Liver (tissue), 10 donors: ENCODE measurements at places on chromosomes 1 and 21.

DNA sequence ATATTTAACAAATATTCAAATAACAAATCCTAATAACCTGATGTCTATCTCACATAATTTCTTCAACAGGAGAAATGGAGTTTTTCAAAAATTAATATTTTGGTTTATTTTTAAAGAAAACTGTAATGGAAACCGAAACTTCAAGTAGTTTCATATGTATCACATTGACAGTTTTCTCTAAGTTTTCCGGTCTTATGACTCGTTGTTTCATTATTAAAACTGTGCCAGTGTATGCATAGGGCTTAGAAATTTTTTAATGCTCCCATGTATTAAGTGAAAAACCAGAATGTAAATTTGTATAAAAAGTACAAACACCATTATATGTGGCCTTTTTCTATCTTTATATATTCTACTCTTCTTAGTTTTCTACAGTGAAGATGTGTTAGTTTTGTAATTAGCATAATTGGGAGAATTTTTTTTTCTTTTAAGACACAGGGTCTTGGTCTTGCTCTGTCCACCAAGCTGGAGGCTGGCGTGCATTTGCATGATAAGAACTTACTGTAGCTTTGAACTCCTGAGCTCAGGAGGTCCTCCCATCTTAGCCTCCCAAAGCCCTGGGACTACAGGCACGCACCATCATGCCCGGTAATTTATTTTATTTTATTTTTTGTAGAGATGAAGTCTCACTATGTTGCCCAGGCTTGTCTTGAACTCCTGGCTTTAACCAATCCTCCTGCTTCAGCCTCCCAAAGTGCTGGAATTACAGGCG, 43.9 kb upstream of the SAMSN1 start:
- H3K27ac ChIP-seq, result no peak overlapping the region
- no peaks in the 10 kb centered on the region for H3K27me3 ChIP-seq
- no peaks in the 10 kb centered on the region for H3K36me3 ChIP-seq
- H3K4me3 ChIP-seq, result no peak overlapping the region

DNA sequence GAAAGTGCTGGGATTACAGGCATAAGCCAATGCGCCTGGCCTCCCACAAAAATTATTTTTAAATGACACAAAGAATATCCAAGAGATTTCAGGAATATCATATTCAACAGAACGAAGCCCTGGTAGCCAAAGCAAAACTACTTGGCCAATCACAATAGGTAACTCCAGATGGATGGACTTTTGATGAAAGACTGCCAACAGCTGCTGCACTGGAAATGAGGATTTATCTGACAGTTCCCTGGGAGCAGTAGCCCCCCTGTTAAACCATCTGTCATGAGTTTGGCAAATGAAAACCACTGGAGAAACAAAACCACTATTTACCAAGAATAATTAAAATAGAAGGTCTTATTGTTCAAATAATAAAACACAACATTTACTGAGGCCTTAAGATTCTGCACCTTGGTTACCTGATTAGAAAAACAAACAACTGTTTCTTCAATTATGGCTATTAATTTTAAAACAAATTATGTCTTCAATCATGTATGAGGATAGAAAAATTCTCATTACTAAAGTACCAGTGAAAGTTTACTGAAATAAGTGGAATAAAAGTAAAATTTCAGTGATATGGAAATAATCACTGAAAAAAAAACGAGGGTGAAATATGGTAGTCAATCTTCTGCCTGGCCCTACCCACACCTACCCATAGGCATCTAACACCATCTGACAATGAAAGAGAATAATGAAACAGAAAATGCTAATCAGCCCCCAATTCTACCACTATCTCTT, 34.3 kb upstream of the PSMG1 start:
- peaks cover 24% of the 10 kb centered on the region for H3K36me3 ChIP-seq
- H3K27me3 ChIP-seq, result no peaks in the 10 kb centered on the region
- H3K27ac ChIP-seq, result no peak overlapping the region
- no peak for DNase-seq

DNA sequence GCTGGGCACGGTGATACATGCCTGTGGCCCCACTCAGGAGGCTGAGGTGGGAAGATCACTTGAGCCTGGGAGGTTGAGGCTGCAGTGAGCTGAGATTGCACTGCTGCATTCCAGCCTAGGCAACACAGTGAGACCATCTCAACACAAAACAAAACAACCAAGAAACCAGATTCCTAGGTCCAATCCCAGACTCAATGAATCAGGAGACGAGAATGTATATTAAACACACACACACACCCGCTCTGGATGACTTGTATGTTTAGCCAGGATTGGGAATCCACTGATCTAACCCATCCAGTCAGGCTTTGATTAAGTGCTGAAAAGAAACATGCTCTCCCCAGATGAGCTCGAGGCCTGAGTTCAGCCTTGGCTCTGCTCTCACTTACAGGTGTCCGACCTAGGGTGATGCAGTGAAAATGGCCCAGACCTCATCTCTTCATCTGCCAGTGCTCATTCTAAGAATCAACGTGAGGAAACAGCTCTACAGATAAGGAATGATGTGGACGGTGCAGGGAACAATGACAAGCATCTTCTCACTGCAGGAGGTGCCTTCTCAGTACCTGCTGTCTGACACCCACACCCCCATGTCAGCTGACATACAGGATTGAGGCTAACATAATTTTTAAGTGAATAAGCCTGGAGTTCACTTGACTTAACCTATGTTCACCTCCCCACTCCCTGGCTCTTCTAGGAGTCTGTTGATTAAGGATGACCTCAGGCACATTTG, 15.3 kb upstream of the SRSF4 start:
- peaks cover 11% of the 10 kb centered on the region for H3K4me1 ChIP-seq
- no peak overlapping the region for H3K27ac ChIP-seq
- no peaks in the 10 kb centered on the region for H3K27me3 ChIP-seq
- no peak overlapping the region for H3K4me3 ChIP-seq

GRCh38 chr1:18261891-18262290, 154.3 kb downstream of the IGSF21 start:
- no peak for DNase-seq
- peaks cover 2% of the 10 kb centered on the region for H3K27me3 ChIP-seq
- H3K36me3 ChIP-seq, result no peaks in the 10 kb centered on the region
- no peak overlapping the region for H3K4me3 ChIP-seq

- H3K27me3 ChIP-seq, result no peaks in the 10 kb centered on the region
- H3K36me3 ChIP-seq, result no peaks in the 10 kb centered on the region
- no peak overlapping the region for H3K4me3 ChIP-seq
- no peaks in the 10 kb centered on the region for H3K4me1 ChIP-seq
- H3K27ac ChIP-seq, result no peak overlapping the region
- no peak for DNase-seq
Measured at GRCh38 chr1:87853576-87854351, 525.1 kb downstream of the LMO4 start.

GRCh38 chr1:228341814-228342626, 64.6 kb downstream of the TRIM11 start:
- no peak overlapping the region for H3K4me3 ChIP-seq
- no peak overlapping the region for H3K27ac ChIP-seq
- no peaks in the 10 kb centered on the region for H3K27me3 ChIP-seq
- H3K4me1 ChIP-seq, result no peaks in the 10 kb centered on the region
- no peaks in the 10 kb centered on the region for H3K36me3 ChIP-seq

DNA sequence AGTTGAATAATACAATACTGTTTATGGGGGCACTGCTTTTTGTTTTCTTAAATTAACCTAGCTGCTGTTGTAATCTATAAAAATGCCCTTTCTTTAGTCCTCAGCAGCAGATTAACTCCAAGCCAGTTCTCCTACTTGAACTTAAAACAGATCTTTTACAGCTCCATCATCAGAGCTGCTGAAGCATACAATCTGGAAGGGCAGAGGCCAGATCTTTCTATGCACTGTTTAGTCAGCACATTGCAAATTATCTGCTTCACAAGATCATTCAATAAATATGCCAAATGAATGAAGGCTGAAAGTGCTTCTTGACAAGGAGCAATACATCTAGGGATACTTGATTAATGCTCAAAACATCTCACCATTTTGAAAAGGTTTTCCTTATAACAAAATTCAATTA, 115.8 kb downstream of the PLPPR5 start:
- H3K27ac ChIP-seq, result no peak overlapping the region
- no peaks in the 10 kb centered on the region for H3K27me3 ChIP-seq
- no peak overlapping the region for H3K4me3 ChIP-seq

DNA sequence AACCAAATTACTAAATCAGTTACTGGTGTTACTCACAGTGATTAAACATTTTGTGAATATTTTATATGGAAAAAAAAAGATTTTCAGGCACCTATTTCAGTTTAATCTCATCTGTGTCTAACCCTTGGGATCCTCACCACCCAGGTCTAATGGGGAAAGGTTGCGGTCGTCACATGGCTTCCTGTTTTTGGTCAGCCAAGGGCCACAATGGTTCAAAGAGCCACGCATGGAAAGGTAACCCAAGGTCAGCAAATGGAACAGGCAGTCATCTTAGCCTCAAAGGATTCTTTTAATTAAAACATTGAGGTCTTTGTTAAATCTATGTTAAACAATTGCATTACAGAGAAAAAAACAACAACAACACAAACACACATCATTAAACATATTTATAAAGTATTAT, 21.9 kb downstream of the SRSF4 start:
- H3K4me1 ChIP-seq, result peaks cover 25% of the 10 kb centered on the region
- H3K4me3 ChIP-seq, result no peak overlapping the region
- no peak for DNase-seq
- H3K27ac ChIP-seq, result no peak overlapping the region

DNA sequence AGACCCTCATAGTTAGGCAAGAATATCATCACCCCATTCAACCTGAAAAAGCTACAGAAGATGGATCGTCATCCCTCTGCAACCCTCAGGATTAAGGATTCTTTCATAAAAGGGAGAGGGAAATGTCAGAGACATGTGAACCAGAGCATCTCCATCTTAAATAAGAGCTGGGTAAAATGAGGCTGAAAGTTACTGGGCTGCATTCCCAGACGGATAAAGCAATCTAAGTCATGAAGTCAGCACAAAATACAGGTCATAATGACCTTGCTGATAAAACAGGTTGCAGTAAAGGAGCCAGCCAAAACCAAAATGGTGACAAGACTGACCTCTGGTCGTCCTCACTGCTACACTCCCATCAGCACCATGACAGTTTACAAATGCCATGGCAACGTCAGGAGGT, 22.6 kb downstream of the PRDX6 start:
- H3K27me3 ChIP-seq, result no peaks in the 10 kb centered on the region
- no peak overlapping the region for H3K27ac ChIP-seq
- H3K4me3 ChIP-seq, result no peak overlapping the region

DNA sequence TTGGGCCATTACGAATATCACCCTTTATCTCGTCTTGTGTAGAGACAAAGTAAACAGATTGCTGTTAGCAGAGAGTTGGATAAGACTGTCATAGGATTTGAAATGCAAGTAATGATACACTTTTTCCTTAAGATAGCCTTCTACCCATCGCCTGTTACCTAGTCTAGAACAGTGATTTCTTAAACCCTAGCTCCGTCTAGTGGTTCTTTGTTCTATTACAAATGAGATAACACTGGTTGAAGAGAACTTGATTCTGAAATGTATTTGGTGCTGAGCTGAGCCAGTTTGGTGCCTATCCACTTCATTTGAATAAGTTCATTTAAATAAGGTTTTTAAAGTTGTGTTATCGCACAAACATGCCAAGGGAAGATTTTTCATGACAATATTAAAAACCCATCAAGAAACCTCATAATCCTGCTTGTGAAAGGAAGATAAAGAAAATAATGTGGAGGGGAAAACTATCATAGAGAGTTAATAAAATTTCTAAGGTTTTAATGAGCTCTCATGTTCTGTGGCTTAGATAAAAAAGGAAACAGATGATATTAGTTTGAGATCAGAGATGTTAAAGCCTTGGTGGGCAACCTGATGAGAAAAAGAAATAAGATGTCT, 1.5 kb upstream of the KCNH1 start:
- no peak for DNase-seq
- no peaks in the 10 kb centered on the region for H3K36me3 ChIP-seq
- H3K4me1 ChIP-seq, result peaks cover 15% of the 10 kb centered on the region
- H3K27me3 ChIP-seq, result no peaks in the 10 kb centered on the region
- H3K27ac ChIP-seq, result no peak overlapping the region

- no peaks in the 10 kb centered on the region for H3K36me3 ChIP-seq
- no peaks in the 10 kb centered on the region for H3K27me3 ChIP-seq
- no peak for DNase-seq
- H3K27ac ChIP-seq, result no peak overlapping the region
Measured at GRCh38 chr1:31224068-31224467, 15.6 kb downstream of the NKAIN1 start.

GRCh38 chr1:18829671-18830070, 29.8 kb downstream of the TAS1R2 start:
- no peak overlapping the region for H3K27ac ChIP-seq
- no peaks in the 10 kb centered on the region for H3K36me3 ChIP-seq
- H3K27me3 ChIP-seq, result no peaks in the 10 kb centered on the region

DNA sequence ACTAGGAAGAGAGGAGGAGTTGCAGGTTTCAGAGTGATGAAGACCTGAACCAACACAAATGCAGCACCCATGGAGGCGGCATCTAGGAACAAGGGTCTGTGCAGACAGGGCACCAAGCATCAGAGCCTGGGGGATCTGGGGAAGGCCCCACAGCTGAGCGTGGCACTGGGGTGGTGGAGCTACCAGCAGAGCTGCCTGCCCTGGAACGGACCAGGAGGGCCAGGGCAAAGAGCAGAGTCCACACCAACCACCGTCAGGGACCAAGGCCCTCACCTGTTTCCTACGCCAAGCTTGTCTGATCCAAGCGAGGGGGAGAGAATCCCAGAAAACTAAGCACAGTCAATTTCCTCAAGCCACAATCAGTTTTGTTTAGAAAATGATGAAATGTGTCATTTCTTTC, 79.0 kb upstream of the SYT6 start:
- no peak overlapping the region for H3K4me3 ChIP-seq
- no peak for DNase-seq
- no peaks in the 10 kb centered on the region for H3K4me1 ChIP-seq
- no peaks in the 10 kb centered on the region for H3K36me3 ChIP-seq
- H3K27ac ChIP-seq, result no peak overlapping the region

GRCh38 chr1:201946224-201946908, at the start of gene LMOD1:
Gene LMOD1 (minus strand): TSS chr1:201946548. CDS start chr1:201946340, 208 bp downstream.
- H3K36me3 ChIP-seq, result no peaks in the 10 kb centered on the region
- peak within 1 kb of the TSS; percentile 39 for H3K4me3 ChIP-seq
- H3K27me3 ChIP-seq, result peaks cover 3% of the 10 kb centered on the region
- peak; percentile 49 for DNase-seq
- H3K27ac ChIP-seq, result peak within 1 kb of the TSS; percentile 27
- H3K4me1 ChIP-seq, result no peaks in the 10 kb centered on the region

- no peaks in the 10 kb centered on the region for H3K4me1 ChIP-seq
- DNase-seq, result no peak
- H3K27ac ChIP-seq, result no peak overlapping the region
- no peak overlapping the region for H3K4me3 ChIP-seq
- no peaks in the 10 kb centered on the region for H3K27me3 ChIP-seq
- peaks cover 2% of the 10 kb centered on the region for H3K36me3 ChIP-seq
Measured at GRCh38 chr1:115647919-115648650, 6.3 kb downstream of the VANGL1 start.

- H3K27me3 ChIP-seq, result no peaks in the 10 kb centered on the region
- H3K27ac ChIP-seq, result no peak overlapping the region
- peaks cover 7% of the 10 kb centered on the region for H3K4me1 ChIP-seq
- no peak for DNase-seq
- no peaks in the 10 kb centered on the region for H3K36me3 ChIP-seq
Measured at GRCh38 chr21:36115138-36115730, 19.6 kb upstream of the CBR3 start.

- H3K36me3 ChIP-seq, result no peaks in the 10 kb centered on the region
- no peaks in the 10 kb centered on the region for H3K27me3 ChIP-seq
- no peak overlapping the region for H3K27ac ChIP-seq
Measured at GRCh38 chr1:56200896-56201295, 378.5 kb downstream of the PLPP3 start.

GRCh38 chr1:243364330-243364729, 108.5 kb downstream of the SDCCAG8 start:
- no peaks in the 10 kb centered on the region for H3K36me3 ChIP-seq
- no peak overlapping the region for H3K27ac ChIP-seq
- no peak for DNase-seq
- H3K4me3 ChIP-seq, result no peak overlapping the region
- no peaks in the 10 kb centered on the region for H3K4me1 ChIP-seq
